Activated CD8-positive, alpha-beta memory T cell treated with anti-CD3 and anti-CD28 coated beads for 48 hours (primary cell): ENCODE measurements at places on chromosomes 3 and 15.

DNA sequence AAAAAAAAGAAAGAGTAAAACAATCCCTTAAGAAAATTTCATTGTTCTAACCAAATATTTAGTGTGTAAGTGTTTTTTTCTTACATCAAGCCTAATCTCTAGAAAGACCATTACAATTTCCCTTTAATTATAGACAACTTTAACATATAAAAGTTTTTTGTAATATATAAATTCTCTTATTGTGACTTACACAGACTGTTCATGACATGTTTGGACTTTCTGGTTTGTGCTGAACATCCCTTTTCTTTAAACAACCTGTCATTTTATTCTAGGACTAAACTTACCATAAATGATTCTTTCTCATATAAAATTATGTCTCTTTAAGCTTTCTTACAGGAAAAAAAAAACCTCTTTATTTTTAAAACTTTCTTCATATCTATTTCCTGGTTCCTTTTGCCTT, 13.0 kb upstream of the BTLA start:
- DNase-seq, result no peak

DNA sequence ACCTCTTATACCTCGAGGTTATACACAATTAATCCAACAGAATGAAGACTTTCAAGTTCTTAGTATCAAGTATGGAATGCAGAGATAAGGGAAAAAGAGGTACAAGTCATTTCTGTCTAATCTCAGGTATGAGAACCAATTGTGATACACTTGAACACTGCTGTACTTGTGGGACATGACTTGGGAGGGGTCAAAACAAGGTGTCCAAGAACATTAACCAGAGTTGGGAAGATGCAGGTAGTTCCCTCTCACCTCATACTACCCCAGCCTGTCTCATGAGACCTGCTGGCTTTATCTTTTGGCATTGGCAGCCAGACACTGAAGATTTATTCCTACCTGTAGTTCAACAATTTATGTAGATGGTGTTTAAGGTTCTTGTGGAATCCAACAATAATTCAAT, 209.7 kb downstream of the NR1D2 start:
- DNase-seq, result no peak

DNA sequence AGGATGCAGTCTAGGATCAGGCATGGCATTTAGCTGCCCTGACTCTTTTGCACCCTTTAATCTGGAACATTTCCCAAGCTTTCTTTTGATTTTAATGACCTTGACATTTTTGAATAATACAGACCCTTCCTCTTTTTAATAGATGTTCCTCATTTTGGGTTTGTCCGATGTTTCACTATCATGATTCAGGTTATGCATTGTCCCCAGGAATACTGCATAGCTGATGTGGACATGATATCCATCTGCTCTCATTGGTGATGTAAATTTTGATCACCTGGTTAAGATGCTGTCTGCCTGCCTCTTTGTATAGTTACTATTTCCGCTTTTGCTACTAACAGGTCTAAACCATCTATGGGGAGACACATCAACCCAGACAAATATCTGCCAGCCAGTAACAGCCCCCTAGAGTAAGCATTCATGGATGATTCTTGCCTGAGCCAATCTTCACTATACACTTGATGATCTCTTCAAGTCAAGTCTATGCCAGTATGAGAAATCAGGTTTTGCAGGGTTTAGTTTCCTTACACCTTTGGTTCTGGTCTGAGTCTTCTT, 50.6 kb upstream of the ULK4 start:
- DNase-seq, result no peak

DNA sequence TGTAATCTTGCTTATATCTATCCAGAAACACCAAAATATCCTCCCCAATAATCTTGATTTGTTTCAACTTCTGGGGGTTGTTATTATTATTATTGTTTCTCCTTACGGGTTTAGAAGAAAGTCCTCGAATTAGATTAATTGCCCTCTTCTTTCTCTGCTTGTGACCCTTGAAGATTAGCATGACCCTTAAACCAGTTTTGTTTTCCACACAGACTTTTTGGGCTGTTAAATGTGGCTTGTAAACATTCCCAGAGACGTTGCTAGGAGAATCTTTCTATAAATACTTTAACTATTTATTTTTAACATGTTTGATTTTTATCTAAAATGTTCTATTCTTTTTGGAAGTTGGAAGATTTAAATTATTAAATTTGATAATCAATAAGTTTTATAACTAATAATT, 4.3 kb upstream of the SUCNR1 start:
- no peak for DNase-seq
